ENCODE measurements at places on chromosomes 7 and 10. TPM values are rescaled to one million over a fixed set of nuclear protein-coding genes. Genes with fewer than 3 reads are reported as not detected.

Gene TMEM176B
- total RNA-seq: not detected

Gene ZNF727
- total RNA-seq: not detected

Gene DLX6
- not detected for total RNA-seq

Gene FOXI2
- total RNA-seq: not detected

Gene CCDC172
- not detected for total RNA-seq

Gene CFAP69
- 2.2 TPM for total RNA-seq

Gene BTBD16
- total RNA-seq: 0.58 TPM

Gene RBAK
- 7.8 TPM for total RNA-seq

Gene FOXP2
- total RNA-seq: not detected
